Ureter (tissue), 1 donor: ENCODE measurements at places on chromosomes 16 and 17.
A peak's percentile ranks its signal among the peaks of the same experiment; 100 is the strongest.

DNA sequence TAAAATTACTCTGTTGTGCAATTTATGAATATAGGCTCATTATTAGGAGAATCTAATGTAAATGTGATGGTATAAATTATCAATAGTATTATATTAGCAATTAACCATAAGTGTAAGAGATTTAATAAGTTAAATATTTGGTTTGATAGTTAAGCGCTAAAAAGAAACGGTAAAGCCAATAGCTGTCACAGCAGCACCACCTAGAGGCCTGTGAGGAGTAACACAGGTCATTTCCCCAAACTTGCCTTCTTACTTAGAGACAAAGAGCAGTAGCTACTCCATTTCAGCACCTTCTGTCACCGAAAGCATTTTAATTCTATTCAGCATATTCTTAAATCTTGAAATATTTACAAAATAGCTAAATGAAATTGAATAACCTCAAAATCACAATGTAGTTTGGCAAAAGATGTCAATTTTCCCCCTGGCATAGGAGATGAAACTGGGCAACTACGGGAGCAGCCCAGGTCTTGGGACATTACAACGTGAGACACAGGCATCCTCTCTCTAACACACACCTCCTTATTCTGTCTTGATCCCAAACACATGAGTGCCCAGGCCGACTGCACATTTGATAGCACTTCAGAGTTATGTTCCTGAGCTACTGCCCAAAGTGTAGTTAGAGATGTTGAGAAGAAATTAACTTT, 14.3 kb upstream of the DYNLRB2 start:
- peak; percentile 49 for DNase-seq

GRCh38 chr16:51166541-51166940, 15.5 kb upstream of the SALL1 start:
- DNase-seq, result no peak

GRCh38 chr17:50087246-50087911, 7.8 kb upstream of the PDK2 start:
- DNase-seq, result peak; percentile 76

DNA sequence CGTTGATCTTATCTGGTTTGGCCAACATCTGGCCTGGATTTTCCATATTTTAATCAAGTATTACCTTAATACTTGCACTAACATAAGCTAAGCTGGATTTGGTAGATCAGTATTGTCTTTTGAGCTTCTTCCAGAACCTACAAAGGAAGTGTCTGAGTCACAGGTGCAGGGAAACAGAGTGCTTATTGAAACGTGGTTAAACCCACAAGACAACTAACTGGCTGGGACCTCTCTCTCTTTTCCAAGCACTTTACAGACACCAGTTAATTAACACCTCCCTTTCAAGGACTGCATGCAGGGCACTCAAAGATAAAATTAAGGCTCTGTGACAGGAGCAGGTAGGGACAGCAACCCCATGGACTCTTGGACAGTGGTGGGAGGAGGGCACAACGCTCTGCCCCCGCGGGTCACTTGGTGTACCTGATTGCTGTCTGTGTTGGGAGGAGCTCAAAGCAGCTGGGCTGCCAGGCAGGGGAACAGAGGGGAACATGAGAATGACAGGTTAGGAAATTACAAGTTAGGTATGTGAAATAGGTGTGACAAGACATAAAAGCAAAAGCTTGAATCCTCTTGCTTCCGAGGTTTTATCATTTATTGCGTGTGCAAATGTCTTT, 133.7 kb upstream of the MON1B start:
- DNase-seq, result no peak

DNA sequence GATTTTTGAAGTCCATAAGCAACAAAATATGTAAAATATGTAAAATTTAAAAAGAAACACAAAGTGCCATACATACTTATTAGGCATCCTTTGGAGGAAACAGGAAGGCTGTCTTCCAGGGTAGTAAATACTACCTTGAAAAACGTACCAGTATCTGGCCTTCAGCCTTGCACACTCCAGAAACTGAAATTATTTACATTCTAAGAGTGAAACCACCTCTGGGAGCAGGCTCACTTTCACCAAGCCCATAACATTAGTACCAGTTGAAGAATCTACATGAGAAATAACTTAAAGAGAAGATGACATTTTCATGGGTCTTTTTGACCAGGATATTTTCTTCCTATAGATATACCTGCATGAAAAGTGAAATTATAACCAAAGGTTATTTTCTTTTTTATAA, 6.4 kb downstream of the KRTAP9-1 start:
- no peak for DNase-seq

DNA sequence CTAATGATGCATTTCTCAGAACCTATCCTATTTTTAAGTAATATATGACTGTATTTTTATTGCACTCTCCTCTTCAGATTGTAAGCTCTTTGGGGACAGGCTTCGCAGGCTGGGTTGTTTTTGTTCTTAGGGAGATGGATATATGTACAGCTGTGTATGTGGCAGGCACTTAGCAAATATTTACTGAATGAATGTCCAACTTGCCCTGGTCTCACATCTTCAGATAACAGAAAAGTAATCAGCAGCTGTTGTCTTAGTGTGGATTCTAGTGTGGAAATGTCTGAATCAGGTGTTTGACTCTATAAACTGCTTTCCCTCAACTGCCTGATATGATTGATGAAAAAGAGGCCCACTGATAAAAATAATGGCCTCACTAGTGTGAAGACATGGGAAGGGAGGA, 47.1 kb upstream of the SLC12A3 start:
- no peak for DNase-seq

DNA sequence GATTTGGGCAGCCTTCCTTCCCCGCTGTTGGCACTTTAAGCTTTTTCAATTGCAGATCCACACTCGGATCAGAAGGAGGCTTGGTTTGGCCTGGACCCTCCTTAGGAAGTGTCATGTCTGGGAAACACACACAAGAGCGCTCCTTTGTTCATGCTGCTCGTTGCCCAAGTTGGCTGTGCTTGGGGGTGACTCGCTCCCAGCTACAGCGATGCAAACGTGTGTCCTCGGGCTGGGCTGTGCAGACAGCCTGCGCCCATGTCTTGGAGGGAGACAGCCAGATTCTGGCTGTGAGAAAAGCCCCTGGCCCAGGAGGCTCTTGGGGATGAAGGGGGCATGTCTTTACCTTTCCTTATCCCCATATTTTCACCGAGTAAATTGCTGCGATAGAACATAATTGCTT, 665.6 kb upstream of the EEF2KMT start:
- no peak for DNase-seq

DNA sequence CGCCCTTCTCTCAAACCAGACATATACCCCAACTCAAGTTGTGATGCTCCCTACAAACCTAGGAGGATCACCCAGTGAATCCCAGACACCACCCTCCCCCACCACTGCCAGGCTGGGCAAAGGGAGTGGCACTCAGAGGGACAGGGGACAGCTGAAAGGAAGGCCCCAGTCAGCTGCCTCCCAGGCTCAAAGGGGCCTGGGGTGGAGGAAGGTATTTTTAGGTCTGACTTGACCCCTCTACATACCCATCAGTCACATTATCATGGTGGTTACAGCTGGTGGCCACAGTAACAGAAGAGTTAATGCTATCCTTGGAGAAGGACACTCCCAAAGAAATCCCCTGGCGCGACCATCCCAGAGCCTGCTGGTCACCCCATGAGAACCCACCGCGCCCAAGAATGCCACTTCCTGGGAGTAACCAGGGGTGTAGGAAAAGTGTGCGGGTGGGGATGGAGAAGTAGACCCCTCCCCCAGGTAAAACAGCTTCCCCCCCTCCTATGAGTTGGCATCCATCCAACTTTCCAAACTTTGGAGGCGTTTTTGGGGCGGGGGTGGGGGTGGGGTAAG, 1.1 kb downstream of the CACNB1 start:
- no peak for DNase-seq

- no peak for DNase-seq
These were observed 23.3 kb downstream of the QPRT start for GRCh38 chr16:29702269-29702668.

GRCh38 chr16:10517868-10518267, 62.5 kb downstream of the EMP2 start:
- DNase-seq, result no peak

DNA sequence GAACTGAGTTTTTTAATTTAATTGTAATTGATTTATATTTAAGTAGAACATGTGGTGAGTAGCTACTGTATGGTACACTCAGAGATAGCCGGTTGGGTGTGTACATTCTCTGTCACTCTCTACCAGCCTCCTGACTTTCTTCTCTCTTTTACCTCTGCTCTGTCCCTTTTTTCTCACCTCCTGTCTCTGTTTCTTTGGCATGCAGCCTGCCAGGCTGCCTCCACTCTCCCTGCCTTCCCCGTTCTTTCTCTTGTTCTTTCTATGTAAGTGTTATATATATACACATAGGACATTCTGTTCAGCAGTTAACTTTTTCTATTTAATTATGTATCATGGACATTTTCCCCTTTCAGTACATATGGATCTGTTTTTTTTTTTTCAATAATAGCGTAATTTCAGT, 50.8 kb downstream of the MRTFB start:
- no peak for DNase-seq
